Pulmonary artery endothelial cell (primary cell): ENCODE measurements at places on chromosomes 5 and 9.

- no peak for DNase-seq
Observed at GRCh38 chr5:170248172-170248930, 15.6 kb downstream of the C5orf58 start.

- DNase-seq: no peak
Observed at GRCh38 chr9:124551472-124552272, 44.5 kb upstream of the NR5A1 start.

DNA sequence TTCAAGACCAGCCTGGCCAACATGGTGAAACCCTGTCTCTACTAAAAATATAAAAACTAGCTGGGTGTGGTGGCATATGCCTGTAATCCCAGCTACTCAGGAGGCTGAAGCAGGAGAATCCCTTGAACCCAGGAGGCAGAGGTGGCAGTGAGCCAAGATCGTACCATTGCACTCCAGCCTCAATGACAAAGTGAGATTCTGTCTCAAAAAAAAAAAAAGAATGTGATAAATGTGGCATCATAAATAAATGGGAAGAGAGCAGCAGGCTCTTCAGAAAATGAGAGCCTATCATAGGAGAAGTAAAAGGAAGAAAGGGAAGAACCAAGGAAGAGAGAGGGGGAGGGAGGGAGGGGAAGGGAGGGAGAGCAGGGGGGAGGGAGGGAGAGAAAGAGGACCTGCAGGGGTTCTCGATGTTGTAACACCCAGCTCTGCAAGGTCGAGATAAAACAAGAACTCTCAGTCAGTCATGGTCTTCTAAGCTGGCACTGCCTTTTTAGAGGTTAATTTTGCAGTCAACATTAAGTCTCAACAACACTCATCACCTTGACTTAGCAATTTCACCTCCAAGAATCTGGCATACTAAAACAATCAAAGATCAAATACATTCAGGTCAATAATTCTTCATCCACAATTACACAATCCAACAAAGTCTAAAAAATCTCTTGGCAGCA lies 68.7 kb upstream of the SIMC1 start:
- DNase-seq: no peak

DNA sequence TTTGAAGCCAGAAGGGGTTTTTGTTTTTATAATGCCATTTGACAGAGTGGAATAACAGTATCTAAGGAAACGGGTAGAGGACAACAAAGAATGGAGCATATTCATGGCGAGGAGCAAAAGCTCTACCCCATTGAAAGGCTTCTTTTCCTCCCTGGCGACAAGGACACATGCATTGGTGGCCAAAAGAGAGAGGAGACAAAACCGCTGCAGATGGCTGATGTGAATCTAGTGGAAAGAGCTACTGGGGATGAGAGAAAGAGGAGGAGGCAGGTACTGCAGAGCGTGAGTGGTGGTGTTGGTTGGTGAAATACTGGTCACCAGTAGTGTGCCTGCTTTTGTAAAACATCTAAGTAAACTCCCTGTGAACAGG lies 491 bp downstream of the APC start:
- no peak for DNase-seq
